Thoracic aorta (tissue), 2 donors: ENCODE measurements at places on chromosomes 7 and 10.

DNA sequence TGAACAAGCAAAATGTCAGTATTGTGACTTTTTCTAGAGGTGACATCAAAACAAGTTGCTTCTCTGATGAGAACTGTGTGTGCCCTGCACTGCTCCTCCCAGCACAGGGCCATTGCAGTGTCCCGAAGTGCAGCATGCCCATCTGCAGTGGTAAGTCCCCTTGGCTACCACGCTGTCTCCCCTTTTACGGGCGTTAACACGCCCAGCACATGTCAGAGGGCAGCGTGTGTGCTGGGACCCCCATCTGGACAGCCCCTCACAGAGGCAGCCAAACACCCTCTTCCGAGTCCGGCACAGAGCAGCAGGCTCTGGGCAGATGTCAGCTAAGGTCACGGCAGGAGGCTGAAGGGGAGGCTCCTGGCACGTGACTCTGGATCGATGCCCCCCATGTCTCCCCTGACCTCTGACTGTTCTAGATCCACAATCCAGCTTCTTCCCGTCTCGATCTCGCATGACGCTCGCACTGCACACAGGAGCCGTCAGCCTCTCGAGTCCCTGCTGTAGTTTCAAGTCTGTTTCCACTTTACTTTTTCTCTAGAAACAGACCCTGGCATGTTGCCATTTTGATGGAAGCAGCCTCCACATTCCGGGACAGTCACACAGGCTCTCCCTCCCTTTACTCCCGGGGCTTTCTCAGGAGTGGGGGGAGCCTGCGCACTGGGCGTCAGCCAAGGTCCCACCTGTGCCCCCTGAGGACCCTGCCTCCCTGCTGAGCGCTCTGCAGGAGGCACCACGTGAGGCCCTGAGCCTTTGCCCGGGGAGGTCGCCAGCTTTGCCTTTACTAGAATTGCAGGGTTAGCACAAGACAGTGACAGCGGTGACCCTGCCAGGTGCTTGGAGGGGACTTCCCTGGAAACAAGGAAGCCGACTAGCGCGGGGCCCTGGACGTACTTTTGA lies 133.8 kb downstream of the TCERG1L start:
- no peaks in the 10 kb centered on the region for H3K36me3 ChIP-seq
- no peak overlapping the region for H3K27ac ChIP-seq
- no peaks in the 10 kb centered on the region for H3K27me3 ChIP-seq
- no peaks in the 10 kb centered on the region for H3K4me1 ChIP-seq
- H3K4me3 ChIP-seq, result no peak overlapping the region

DNA sequence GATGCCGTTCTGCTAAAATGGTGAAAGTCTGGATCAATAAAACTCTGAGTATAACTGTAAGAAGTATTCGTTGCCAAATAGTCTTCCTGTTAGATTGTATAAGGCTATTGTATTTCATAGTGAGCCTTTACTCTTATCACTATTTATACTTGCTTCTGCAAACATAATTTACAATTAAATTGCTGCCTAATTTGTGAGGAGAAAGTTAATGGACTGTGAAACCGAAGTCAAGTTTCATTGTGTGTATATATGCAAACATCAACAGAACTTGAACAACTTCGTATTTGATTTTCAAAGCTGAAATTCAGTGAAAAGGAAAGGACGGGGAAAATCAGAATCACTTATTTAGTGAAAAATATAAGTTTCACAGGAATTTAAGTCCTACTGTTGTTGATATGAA lies 135.9 kb upstream of the CCDC6 start:
- H3K4me3 ChIP-seq, result no peak overlapping the region
- H3K27ac ChIP-seq, result peak overlapping the region; percentile 63
- no peaks in the 10 kb centered on the region for H3K27me3 ChIP-seq

- peaks cover 7% of the 10 kb centered on the region for H3K4me1 ChIP-seq
- no peak overlapping the region for H3K27ac ChIP-seq
- DNase-seq, result peak; percentile 7
- no peak overlapping the region for H3K4me3 ChIP-seq
- no peaks in the 10 kb centered on the region for H3K27me3 ChIP-seq
Measured at GRCh38 chr10:36023939-36024338, 381.8 kb upstream of the FZD8 start.

GRCh38 chr10:121708728-121709674 lies 110.8 kb upstream of the FGFR2 start:
- H3K27me3 ChIP-seq, result no peaks in the 10 kb centered on the region
- no peak overlapping the region for H3K4me3 ChIP-seq
- no peaks in the 10 kb centered on the region for H3K4me1 ChIP-seq
- H3K27ac ChIP-seq, result no peak overlapping the region

- no peak for DNase-seq
- no peaks in the 10 kb centered on the region for H3K27me3 ChIP-seq
- H3K4me1 ChIP-seq, result peaks cover 8% of the 10 kb centered on the region
- peak overlapping the region; percentile 84 for H3K4me3 ChIP-seq
Measured at GRCh38 chr10:70053218-70053840, 683 bp downstream of the MACROH2A2 start.

- H3K4me1 ChIP-seq, result no peaks in the 10 kb centered on the region
- no peaks in the 10 kb centered on the region for H3K36me3 ChIP-seq
- H3K27me3 ChIP-seq, result no peaks in the 10 kb centered on the region
- H3K27ac ChIP-seq, result no peak overlapping the region
- no peak for DNase-seq
- no peak overlapping the region for H3K4me3 ChIP-seq
Measured at GRCh38 chr7:133570321-133570720, 317.4 kb downstream of the EXOC4 start.

DNA sequence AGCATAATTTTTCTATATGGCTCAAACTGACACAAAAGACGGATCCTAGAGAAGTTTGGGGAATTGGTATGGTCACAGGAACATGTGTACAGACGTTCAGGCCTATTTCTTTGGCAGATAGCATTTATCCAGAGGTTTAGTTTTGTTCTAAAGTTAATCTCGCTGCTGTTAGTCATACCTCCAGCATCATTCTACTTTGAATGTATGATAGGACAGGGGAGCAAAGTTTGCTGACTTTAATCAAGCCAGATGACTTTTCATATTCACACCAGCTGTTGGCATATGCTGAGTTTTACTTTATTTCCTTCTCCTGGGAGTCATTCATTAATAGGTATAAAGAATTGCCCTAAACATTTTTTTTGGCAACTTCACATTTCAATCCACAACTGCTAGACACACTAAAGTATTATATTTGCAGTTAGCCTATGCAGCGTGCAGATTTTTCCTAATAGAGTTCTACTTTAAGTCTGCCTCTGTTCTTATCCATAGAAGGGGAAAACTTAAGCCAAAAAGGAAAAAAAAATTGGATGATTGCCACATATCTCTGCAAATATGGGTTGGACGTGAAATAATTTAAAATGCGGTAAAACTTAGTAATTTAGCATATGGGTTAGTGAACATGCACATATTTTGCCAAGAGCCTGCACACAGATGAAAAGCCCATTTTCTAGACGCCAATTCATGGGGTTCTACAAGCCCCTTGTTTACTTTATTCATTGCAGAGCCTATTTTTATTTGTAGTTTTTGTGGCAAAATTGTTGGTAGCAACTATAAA lies 213.1 kb downstream of the C7orf25 start:
- no peak for DNase-seq
- H3K4me3 ChIP-seq, result no peak overlapping the region
- no peak overlapping the region for H3K27ac ChIP-seq
- H3K36me3 ChIP-seq, result no peaks in the 10 kb centered on the region
- peaks cover 25% of the 10 kb centered on the region for H3K4me1 ChIP-seq

GRCh38 chr10:45466784-45467183 lies 92.8 kb downstream of the ALOX5 start:
- H3K4me1 ChIP-seq, result no peaks in the 10 kb centered on the region
- no peak for DNase-seq
- no peak overlapping the region for H3K27ac ChIP-seq

GRCh38 chr10:77006836-77007511 lies 630.6 kb downstream of the KCNMA1 start:
- no peaks in the 10 kb centered on the region for H3K27me3 ChIP-seq
- no peak overlapping the region for H3K27ac ChIP-seq

DNA sequence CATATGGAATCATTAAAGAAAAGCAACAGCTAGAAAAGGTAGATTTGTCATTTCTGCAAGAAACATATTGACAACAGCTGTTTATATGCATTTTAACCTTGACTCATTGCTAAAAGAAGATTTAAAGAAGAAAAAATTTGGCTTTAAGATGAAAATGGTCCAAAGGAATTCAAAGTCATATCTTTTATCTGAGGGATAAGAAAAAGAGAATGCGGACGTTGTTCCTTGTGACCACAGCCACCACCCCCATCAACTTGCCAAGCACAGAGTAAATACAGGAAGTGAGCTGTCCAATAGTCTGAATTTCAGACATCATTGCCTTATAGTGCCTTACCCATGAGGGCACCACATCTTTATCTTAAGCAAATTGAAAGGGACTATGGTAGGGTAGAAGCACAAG lies 7.3 kb upstream of the CRPPA start:
- no peaks in the 10 kb centered on the region for H3K27me3 ChIP-seq
- H3K4me3 ChIP-seq, result no peak overlapping the region
- no peaks in the 10 kb centered on the region for H3K36me3 ChIP-seq
- no peaks in the 10 kb centered on the region for H3K4me1 ChIP-seq

GRCh38 chr7:141456298-141456697 lies 94.9 kb upstream of the AGK start:
- no peak overlapping the region for H3K27ac ChIP-seq
- H3K27me3 ChIP-seq, result no peaks in the 10 kb centered on the region
- H3K4me1 ChIP-seq, result no peaks in the 10 kb centered on the region
- no peaks in the 10 kb centered on the region for H3K36me3 ChIP-seq

DNA sequence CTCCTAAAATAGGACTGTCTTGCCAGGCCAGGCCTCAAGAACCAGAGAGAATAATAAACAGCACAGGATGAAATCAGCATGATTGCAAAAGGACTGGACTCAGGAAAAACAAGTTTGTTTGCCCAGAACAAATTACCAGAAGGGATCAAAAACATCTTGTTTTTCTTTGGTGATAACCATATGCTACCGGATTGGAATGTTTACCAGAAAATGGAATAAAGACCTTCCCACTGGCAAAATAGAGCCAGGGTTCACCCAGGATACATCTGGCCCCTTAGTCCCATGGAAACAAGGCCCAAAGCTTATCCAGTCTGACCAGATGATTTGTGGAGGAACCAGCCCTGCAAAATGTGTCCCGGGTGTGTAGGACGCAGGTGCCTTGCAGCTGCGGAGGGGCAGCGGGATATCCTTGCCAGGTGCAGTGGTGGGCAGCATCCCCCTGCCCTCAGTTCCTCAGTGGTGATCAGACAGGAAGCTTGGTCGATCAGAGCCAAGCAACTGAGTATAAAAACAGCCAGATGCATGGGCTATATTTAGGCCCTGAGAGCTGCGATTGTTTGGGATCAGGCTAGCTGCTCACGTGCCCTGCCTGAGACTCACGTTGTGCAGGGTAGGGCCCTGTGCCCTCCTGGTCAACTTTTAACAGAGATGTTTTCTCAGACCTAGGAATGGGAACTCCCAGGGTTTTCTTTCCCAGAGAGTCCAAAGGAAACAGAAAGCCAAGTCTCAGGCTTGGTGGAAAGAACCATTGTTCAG lies 4.6 kb upstream of the ZNF22 start:
- H3K36me3 ChIP-seq, result no peaks in the 10 kb centered on the region
- H3K4me1 ChIP-seq, result peaks cover 55% of the 10 kb centered on the region

- no peak for DNase-seq
- no peaks in the 10 kb centered on the region for H3K36me3 ChIP-seq
- no peak overlapping the region for H3K4me3 ChIP-seq
- H3K4me1 ChIP-seq, result peaks cover 40% of the 10 kb centered on the region
- H3K27ac ChIP-seq, result no peak overlapping the region
Measured at GRCh38 chr10:80460399-80461207, 6.5 kb downstream of the TSPAN14 start.

GRCh38 chr7:130818056-130818455 lies 84.0 kb upstream of the KLF14 start:
- no peak overlapping the region for H3K27ac ChIP-seq
- no peak overlapping the region for H3K4me3 ChIP-seq
- no peaks in the 10 kb centered on the region for H3K36me3 ChIP-seq
- H3K27me3 ChIP-seq, result no peaks in the 10 kb centered on the region

DNA sequence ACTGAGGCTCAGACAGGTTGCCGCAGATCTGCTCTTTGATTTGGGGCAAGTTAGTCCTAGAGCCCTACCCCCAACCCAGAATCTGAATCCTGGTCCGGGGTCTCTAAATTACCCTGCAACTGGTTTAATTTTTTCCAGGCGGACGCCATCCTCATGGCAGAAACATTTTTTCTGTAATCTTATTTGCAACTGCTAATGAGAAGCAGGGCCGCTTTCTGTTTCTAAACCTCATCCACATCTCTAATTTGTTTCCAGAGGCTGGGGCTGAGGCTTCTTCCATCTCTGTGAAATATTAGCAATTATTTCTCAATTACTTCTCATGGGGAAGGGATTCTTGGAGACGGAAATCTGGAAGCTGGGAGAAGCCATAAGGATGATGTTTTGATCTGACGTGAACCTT lies 261.6 kb downstream of the RPS24 start:
- peaks cover 2% of the 10 kb centered on the region for H3K4me1 ChIP-seq
- H3K4me3 ChIP-seq, result no peak overlapping the region
- no peak for DNase-seq
- H3K27ac ChIP-seq, result no peak overlapping the region
- H3K36me3 ChIP-seq, result no peaks in the 10 kb centered on the region

- no peak for DNase-seq
- peaks cover 11% of the 10 kb centered on the region for H3K27me3 ChIP-seq
- no peaks in the 10 kb centered on the region for H3K36me3 ChIP-seq
- H3K4me3 ChIP-seq, result peak overlapping the region; percentile 56
- no peak overlapping the region for H3K27ac ChIP-seq
Measured at GRCh38 chr7:155533827-155534690, 12.3 kb downstream of the CNPY1 start.

DNA sequence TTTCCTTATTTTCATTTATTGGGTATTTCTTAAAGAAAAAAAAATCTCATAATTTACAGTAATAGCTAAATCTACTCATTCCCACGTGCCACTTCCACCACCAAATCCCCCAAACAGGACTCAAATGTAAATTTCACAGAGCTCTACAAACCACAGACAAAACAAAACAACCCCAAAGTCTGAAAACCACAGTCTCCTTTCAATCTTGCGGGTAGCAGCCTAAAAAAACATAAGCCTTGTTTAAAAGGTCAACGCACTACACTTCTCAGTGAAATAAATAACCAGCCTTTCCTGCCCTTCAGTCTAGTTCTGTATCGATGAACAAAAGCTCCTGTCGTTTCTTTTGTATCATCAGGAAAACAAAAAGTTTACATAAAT lies 121.8 kb upstream of the AFAP1L2 start:
- H3K27ac ChIP-seq, result peak overlapping the region; percentile 34
- H3K27me3 ChIP-seq, result no peaks in the 10 kb centered on the region
- no peak for DNase-seq
- H3K4me3 ChIP-seq, result peak overlapping the region; percentile 78

- no peaks in the 10 kb centered on the region for H3K36me3 ChIP-seq
- no peaks in the 10 kb centered on the region for H3K27me3 ChIP-seq
- H3K27ac ChIP-seq, result no peak overlapping the region
- no peaks in the 10 kb centered on the region for H3K4me1 ChIP-seq
- DNase-seq, result no peak
Measured at GRCh38 chr7:127647636-127648035, 4.4 kb upstream of the SND1 start.

GRCh38 chr10:4931587-4931986 lies 31.6 kb upstream of the AKR1C1 start:
- no peaks in the 10 kb centered on the region for H3K27me3 ChIP-seq
- no peak overlapping the region for H3K4me3 ChIP-seq
- H3K4me1 ChIP-seq, result peaks cover 6% of the 10 kb centered on the region
